ENCODE measurements at places on chromosomes 16 and 17.

GRCh38 chr17:14630046-14630445, 329.2 kb downstream of the HS3ST3B1 start:
- DNase-seq: no peak

DNA sequence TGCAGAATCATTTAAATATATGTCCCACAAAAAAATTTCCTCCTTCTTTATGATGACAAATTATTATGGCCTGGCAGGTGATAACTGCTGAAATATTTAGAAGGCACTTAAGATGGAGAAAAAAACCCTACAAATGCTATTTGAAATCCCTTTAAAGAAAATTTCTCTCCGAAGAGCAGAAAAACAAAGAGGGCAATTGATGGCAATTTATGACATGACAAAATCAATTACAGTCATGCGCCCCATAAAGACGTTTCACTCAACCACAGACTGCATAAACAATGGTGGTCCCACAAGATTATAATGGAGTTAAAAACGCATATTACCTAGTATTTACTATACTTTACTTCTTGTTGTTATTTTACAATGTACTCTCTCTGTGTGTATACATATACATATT, 25.2 kb upstream of the KIF2B start:
- no peak for DNase-seq

GRCh38 chr17:80474961-80475909, 1.2 kb downstream of the NPTX1 start:
- no peak for DNase-seq

GRCh38 chr17:8806926-8807550, 7.9 kb upstream of the MFSD6L start:
- no peak for DNase-seq
